ENCODE measurements at places on chromosomes 7 and 10.

- no peak for DNase-seq
These were observed 766.0 kb upstream of the POT1 start for GRCh38 chr7:125695626-125696025.

DNA sequence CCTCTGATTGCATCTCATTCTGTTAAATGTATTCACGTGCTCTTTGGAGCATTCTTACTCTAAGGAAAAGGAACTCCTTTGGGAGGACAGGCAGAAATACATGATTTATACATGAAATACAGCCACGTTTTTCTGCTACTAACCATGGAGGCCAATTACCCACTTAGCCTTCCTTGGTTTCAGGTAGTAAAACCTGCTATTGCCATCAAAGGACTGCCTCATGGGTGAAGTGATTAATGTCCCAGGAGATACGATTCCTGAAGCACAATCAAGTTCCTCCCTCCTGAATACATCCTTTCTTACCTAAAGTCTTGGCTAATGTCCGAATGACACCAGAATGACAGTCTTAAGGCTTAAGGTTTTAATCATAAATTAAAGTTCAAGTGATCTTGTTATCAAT lies 58.5 kb upstream of the PIK3CG start:
- no peak for DNase-seq

GRCh38 chr7:101410743-101411507 lies 48.2 kb downstream of the COL26A1 start:
- peak; percentile 38 for DNase-seq

DNA sequence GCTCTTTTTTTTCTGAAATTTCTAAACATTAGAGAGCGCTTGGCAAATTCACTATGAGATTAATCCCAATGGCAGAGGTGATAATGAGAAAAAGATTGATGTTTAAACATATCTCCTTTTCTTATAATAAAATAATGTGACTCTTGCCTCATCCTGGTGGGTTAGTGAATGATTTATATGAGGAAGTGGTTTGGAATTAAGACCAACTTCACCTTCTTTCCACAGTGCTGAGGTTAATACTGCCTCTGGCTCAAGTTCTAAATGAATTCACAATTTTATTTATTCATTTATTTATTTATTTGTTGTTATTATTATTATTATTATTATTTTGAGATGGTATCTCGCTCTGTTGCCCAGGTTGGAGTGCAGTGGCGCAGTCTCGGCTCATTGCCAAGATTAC lies 40.5 kb upstream of the ADO start:
- no peak for DNase-seq

DNA sequence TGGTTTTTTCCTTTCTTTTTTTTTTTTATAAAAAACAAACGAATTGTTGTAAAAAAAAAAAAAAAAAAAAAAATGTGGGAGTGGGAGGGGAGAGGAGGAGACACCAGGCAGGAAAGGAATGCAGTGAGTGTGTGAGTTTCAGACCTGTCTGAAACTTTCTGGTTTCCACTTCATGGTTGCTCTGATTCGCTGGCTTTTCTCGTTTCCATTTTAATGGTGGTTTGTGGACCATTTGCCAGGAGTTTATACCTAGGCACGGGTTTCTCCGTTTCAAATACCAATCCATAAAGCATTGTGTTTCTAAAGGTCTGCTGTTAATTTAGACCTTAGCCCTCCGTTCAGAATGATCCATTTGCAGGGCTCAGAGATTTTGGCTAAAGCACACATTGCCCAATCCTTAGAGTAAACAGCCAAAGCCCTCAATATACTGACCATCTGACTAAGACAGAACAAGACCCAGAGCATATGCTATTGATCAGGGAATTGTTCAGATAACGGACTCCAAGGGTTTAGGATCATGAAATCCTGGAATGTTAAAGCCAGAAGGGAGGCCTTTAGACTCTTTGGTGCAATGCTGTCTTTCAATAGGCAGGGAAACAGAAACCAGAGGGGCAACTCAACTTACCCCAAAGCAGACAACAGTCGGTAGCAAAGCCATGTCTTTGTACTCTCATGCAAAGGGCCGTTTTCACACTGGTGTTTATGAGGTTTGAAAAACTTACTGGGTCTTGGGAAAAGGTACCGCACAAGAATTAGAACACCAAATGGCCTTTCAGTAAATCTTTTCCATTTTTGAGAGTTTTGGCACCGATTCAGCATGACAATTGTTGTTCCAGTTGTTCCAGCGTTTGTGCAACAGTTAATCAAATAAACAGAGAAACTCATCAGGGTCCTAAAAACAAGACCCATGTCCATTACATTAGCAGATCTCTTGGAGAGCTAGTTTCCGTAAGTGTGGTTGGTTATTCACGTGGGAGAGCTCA lies 94.3 kb upstream of the AGBL3 start:
- DNase-seq: no peak

- DNase-seq: no peak
These were observed 128.4 kb downstream of the NRBF2 start for GRCh38 chr10:63261496-63261895.

GRCh38 chr10:34825414-34825813 lies 10.3 kb upstream of the PARD3 start:
- DNase-seq: no peak

GRCh38 chr7:158130023-158130409 lies 457.6 kb downstream of the PTPRN2 start:
- no peak for DNase-seq

GRCh38 chr7:128351296-128352152 lies 7.8 kb upstream of the RBM28 start:
- DNase-seq: peak; percentile 8

DNA sequence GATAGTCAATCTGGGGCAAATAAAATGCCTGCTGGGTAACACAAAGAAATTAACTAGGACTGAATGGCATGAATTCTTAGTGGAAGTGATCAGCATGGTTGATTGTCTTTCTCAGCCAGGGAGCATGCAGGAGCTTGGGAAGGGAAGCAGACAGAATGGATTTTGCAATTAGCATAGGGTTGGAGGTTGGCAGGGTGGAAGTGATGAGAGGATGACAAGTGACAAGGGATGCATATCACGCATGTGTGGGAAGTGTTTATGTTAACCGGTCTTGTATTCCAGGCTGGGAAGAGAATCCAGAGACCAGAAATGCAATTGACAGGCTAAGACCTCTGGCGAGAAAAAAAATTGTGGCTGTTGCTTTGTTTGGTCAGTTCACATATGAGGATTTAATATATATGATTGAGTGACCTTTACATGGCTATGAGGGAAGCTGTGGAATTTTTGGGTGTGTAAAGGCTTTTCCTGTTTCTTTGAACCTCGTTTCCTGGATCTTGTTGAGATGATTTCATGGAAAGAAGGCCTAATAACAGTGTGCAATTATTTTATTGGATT lies 8.3 kb downstream of the MDFIC start:
- DNase-seq: no peak

DNA sequence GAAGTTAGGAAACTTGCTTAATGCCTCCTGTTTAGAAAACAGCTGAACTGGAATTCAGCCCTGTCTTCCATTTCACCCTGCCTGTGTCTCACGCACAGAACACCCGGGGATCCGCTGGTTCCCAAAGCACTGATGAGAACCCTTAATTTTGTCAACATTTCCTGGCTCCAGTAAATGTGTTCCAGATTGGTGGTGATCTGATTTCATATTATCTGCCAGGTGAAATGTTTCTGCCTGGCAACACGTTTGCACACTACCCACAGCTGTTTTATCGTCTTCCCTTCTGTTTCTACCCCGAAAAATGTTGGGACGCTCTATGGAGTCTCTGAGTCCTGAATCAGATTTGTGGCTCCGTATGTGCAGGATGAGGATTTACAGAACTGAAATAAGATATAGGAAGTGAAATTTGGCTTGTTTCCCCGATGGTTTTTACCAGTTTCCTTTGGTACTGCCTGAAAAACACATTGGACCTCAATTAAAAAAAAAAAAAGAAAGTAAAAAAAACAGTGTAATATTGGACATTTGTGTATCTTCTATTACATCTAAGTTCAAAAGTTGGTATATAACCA lies 29.0 kb downstream of the MRC1 start:
- DNase-seq: no peak

DNA sequence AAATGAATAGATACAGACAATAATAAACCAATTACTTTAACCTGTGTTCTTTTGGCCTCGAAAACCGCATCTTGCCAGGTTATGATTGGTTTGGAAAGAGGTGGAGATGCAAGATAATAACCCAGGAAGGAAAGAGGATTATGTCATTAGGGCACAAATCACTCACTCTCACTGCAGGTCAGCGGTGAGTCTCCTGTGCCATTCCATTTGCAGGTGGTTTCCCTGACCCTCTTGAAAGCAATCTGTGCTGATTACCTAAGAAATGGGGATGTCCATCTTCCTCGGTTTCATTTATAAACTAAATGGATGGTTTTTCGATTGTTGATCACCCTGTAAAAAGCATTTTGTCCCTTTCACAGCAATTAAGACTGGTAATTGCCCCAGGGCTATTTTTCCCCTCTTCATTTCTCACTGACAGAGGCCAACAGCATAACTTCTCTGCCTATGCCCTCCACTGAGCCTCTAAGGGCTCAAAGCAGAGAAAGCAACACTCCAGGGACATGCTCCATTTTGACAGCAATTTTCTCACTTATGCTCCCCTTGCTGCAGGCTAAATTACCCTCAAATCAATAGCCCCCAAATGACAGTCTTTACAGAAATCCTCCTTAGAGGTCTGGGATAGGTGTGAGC lies 257.5 kb downstream of the IPMK start:
- no peak for DNase-seq

DNA sequence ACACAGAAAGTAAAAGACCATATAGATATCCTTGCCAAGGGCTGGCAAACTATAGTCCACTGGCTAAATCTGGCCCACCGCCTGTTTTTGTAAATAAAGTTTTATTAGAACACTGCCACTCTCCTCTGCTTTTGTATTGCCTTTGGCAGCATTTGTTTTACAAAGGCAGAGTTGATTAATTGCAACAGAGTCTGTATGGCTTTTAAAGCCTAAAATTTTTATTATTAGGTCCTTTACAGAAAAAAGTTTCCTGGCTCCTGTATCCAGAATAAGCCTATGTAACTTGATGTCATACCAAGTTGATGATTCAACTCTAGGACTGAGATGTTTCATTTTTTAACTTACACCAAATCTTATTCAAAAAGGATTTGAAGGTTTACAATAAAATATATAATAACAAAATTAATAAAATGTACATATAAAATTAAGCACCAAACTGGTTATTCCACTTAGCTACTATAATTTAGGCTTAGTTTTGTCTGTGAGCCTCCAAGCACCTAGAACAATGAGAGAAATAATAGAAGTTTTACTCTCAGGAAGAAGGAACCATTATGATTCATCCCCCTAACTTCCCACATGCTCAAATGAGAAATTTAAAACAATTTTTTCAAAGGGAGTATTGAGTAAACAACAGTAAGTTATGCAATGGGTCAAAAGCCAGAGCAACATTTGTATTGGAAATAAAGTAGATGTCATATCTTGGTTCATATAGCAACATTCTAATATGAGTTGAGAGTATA lies 31.9 kb downstream of the CPED1 start:
- no peak for DNase-seq

DNA sequence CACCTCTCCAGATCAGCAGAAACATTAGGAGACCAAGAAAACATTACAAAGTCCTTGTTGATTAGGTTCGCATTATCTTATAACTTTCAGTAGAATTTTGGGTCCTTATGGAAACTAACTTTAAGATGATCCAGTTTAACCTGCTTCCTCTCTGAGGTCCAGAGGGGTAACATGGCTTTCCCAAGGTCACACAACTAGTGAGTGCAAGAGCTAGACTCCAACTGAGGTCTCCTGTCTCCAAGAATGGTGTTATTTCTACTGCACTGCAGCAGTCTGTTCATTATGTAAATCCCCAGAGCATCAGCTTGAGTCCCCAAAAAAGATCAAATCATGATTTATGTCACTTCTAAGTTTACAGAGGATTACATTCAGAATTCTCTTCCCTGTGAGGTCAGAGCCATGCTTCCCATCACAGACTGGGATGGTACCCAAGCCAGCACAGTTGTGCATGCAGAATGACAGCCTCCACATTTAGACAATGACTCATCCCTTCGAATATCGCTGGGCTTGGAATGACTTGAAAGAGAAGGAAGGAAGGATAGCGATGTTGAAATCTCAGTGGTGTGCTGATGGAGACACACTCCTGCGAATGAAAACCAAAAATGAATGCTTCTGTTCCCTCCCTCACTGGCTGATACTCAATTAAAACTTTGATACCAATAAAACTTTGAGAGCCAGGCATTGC lies 163.1 kb upstream of the PLXNA4 start:
- DNase-seq: no peak

- DNase-seq: no peak
These were observed 1.1 kb downstream of the AIFM2 start for GRCh38 chr10:70131560-70131937.

GRCh38 chr10:29554660-29555059 lies 80.1 kb downstream of the SVIL start:
- no peak for DNase-seq

GRCh38 chr7:13414181-13414580 lies 575.3 kb downstream of the ETV1 start:
- DNase-seq: no peak

DNA sequence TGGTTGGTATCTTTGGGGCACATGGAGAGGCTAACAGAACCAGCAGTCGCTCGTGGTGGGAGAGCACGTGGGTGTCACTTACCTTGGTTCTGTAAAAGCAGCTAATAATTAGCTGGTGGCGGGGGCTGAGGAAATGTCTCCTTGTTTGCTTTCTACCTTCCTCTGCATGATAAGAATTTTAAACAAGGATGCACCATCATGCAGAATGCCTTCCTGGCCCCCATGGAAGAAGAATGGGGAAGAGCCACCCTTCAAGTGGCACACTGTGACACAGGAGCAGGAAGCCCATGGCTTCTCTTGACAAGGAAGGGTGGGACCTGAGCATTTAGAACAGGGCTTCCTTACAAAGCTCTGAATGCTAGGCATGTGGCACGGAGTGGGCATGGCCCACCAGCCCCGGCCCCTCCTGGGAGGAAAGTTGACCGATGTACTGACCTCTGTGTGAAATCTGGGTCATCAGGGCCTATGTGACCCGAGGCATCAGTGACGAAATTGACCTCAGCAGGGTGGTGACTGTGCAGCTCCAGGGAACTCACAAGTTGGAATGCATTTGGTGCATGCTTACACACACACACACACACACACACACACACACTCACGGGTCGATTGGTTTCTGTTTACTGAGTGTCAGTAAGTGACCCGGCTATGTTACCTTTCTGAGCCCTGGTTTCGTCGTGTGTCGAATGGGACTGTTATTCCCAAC lies 116.9 kb upstream of the ANLN start:
- no peak for DNase-seq

DNA sequence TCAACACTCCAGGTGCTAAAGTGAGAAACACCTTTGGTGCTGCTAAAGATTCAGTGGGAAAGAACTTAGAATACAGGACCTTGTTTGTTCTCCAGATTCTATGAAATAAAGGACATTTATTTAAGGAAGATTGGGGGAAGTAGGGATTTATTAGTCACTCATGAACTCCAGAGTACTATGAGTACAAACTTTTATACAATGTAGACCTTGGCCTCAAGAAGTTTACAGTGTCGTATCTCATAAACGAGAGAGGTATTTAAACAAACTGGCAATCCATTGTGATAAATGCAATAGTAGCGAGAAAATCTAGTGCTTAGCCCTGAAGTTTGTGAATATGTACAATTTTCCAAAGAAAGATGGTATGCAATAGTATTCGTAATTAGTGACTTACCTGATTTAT lies 59.1 kb downstream of the TES start:
- DNase-seq: no peak
